WERI-Rb-1 (cell line): ENCODE measurements at places on chromosomes 7 and 10.

DNA sequence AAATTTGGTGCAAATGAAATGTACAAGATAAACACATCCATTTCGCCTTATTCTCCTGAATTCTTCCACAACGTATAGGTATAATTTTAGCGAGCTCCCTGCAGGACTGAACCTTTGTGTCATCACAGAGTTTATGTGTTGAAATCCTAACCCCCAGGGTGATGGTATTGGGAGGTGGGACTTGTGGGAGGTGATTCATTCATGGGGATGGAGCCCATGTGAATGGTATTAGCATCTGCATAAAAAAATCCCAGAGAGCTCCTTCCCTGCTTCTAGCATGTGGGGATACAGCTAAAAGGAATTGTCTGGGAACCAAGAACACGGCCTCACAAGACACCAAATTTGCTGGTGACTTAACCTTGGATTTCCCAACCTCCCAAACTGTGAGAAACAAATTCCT is 741.4 kb upstream of the VSTM2A start:
- no peak for DNase-seq

- DNase-seq = no peak
These were observed 221.3 kb upstream of the CSTF2T start for GRCh38 chr10:51920672-51921071.

DNA sequence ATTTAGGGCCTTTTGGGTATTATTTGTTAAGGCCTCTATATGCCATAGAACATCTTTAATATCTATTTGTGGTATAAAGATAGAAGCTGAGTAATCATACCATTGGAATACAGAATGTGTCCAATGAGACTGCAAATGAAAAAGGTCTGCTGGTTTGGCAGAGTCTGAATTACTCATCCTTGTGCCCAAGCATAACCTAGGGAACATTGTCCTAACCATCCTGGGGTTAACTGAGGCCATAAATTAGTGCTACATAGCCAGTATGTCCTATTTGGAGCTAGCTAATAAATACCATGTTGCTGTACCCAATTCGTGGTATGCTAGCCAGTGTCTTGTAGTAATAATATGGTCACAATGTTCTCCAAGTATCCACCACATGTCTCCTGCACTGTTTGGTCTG is 117.1 kb downstream of the ANKRD26 start:
- no peak for DNase-seq

GRCh38 chr7:140304191-140304799 is 94.0 kb downstream of the SLC37A3 start:
- DNase-seq = peak; percentile 20

- DNase-seq = no peak
These were observed 1314.2 kb upstream of the LRRTM3 start for GRCh38 chr10:65611592-65611991.

- no peak for DNase-seq
These were observed 59.8 kb upstream of the PTN start for GRCh38 chr7:137403353-137403695.

DNA sequence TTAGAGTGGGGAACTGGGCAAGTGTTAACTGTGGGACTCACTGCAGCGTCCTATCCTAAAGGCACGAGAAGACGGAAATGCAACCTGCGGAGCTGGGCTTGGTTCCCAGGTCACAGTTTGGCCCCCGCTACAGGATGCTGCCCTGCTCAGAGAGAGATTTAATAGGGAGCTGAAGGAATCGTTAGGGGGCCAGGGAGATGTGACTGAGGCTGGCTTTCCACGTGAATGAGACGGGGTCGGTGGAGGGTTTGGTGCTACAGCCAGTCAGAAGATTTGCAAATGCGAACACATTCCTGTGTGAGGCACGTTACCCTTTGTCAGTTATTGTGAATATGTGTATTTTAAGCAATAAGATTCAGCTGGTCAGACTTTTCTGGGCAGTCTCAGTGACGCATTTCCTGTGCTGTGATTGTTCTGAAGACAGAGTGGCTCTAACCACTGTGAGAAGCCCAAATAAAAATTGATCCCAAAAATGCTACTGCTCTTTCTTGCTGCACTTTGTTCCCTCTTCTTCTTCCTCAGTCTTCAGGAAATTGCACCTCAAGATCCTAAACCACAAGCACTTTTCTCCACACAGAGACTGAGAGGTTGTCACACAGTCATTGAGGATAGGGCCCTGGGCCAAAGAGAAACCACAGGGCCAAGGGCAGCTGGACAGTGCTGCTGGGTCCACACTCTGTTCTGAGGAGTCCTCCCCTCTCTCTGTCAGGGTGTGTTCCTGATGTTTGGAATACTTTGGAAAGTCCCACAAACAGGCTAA is 21.2 kb downstream of the CYP17A1 start:
- no peak for DNase-seq

DNA sequence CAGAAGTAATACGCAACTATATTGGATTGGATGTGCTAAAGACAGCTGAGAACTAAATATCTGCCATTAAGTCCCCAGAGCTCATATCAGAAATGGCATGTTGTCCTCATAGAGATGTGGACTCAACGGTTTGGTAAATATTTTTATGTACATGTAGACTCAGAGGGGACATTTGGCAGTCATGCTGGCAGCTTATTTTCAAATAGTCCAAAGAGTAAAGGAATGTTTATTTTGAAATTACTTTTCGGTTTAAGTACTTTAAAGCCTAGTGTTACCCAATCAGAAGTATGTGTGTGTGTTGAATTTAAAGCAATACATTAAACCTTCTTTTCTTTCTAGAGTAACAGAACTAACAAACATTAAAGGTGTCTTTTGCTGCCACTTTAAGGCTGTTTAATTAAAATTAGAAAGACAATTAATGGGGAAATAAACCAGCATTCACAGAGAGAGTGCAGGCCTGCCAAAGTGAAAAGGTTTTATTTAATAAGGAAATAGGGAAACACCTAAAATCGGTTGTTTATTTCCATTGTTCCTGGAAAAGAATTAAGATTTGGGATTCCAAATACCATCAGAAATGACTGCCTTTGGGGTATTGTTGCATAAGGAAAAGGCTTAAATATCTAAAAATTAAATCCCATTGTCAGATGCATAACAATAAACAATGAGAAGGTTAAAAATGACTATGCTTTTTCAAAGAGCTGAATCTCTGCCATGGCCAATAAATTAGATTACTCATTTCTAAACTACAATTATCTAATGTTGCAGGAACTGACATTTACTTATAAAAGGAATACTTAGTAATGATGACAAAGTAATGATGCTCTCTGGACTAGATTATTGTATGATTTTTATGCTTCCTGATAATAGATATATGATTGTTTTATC is 113.4 kb upstream of the AHR start:
- no peak for DNase-seq

- DNase-seq = no peak
These were observed 87.2 kb downstream of the TWIST1 start for GRCh38 chr7:19030281-19030680.

DNA sequence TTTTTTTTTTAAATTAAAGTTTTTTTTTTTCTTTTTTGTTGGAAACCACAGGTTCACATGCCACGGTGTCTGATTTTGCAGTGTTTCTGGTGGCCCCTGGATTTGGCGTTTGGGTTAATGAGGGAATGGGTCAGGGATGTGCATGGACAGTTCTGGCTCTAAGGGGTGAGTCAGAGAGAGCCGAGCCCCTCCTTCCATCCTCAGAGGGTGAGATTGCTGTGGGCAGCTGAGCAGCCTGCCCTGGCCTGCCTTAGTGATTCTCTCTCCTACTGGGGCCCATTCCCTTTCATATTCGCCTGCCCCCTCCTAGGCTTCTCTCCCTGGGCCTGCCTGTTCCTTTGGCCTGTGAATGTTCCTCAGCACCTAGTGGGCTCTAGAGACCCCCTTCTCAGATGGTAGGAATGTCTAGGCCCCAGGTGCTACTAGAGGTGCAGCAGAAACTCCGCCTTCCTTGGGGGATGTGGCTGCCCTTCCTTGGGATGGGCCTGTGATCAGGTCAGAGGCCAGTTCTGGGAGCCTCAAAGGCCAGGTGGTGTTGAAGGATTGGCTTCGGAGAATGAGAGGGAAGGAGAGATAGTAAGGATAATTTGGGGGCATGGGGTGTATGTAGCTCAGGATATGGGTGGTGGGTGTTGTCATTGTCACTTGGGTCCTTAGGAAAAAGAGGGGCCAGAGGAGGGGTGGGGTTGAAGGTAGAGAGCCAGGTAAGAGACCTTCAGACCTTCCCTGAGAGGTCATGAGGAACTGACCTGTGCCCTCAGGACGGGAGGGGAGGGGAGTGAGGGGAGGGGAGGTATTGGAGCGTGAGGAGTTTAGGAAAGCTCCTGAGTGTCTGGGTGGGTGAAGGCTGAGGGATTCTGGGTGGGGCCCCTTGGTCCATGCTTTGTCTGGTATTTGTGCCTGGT is 19.8 kb downstream of the TSPAN14 start:
- no peak for DNase-seq

DNA sequence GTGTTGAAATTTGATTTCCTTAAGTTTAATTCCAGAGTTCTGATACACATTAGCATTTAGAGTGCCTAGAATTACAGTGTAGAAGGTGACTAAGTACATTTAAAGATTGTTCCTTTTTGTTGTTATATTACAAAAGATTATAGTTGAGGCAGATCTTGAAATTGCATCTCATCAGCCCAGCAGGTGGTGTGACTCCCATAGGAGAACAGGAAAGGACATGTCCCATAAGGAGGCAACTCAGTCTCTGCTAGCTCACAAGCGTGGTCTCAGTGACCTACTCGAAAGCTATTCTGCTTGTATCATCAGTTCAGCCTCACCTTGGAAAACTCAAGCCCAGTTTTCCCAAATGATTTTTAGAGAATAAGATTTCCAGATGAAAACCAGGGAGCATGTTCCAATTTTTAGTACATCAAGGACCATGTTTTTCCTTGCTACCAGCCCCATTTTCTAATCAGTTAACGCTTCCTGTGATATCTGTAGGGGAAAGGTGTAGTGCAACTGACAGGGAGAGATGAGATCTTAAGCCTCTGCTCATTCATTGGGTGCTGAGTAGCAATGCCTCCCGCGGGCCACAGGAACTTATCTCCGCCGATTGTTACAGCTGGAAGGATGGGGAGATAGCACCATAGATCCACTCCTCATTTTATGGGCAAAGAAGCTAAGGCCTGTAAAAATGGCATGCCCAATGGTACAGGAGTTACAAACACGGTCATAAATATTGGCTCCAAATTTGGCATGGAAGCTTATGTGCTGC is 1.1 kb upstream of the GNAI1 start:
- no peak for DNase-seq

GRCh38 chr7:69670701-69671100 is 72.4 kb downstream of the AUTS2 start:
- no peak for DNase-seq

DNA sequence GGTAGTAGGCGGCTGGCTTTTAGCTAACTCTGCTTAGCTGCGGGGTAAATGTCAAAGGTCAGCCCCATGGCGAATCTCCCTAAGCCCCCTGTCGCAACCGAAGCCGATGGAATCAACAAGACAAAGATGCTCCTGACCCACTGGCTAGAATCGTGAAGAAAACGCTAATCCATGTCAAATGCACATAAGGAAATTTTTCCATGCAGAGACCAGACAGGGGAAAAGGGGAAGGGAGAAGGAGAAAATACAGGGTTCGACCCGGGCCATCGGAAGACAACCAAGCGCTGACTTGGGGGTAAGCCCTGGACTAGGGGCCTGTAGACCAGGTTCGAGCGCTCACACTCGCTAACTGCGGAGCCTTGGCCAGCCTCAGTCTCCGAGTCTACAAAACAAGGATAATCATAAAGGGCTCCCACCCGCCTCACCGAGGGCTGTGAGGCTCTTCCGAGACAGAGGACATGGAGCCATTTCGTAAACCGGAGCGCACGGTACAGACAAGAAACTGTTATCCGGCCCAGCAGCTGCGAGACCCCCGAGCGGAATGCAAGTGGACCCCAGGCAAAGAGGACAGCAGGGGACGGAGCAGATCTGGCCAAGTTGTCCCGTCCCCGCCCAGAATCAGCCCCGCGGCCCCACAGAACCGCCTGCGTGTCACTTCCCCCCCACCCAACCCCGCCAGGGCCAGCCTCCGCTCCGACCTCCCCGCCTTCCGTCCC is 507 bp downstream of the SAR1A start:
- no peak for DNase-seq

DNA sequence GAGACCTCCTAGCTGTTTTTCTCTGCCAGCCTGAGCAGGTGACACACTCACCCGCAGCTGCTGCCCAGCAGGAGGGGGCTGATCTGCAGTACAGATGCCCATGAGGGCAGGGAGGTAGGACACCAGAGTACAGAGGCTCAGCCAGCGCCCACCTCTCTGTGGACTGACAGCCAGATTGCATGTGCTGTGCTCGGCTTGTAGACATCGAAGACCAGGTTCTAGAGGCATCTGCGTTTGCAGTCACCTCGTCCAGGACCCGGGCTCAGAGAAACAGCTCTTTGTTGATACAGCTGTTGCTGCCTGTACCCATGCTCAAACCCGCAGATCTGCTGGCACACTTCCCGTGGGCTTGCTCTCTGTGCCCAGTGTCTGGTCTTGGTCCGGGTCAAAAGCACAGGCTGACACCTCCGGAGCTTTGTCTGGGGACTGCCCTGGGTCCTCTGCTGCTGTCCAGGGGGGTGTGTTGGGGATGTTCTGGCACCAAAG is 224.7 kb downstream of the GLRX3 start:
- DNase-seq = no peak

DNA sequence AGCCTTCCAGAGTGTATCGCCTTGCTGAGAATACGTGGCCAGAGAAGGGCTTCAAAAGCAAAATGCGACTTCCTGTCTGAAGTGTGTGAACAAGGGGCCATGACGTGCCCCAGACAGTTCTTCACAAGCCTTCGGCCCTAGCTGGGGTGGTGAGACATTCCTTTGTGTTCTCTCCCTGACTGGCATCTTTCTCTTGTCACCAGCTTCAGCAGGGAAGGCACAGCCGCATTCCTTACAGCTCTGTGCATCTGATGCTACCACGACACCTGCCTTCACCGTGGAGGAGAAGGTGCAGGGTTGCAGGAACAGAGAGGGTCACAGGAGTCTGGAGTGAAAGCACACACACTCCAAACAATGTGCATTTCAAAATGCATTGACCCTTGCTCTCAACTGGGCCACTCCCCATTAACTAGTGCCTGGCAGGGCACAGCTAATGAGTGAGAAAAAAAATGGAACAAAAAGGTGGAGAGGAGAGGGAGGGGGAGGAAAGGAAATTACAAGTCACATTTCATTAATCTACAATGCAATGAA is 93.4 kb downstream of the GPR26 start:
- no peak for DNase-seq

DNA sequence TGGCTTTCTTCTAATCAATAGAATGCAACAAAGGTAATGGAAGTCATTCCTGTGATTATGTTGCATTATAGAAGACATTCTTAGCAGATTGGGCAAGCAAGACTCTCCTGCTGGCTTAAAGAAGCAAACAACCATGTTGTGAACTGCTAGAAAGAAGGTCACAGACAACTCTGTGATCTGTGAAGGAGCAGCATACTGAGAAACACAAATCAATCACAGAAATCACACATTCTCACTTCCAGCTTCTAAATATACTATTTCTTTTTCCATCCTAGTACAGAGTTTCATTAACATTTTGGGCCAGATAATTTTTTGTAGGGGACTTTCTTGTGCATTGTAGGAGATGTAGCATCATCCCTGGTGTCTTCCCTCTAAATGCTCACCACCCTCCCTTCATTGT is 28.0 kb upstream of the PALS2 start:
- DNase-seq = no peak

- DNase-seq = no peak
These were observed 543.2 kb downstream of the PTPRN2 start for GRCh38 chr7:158044482-158044823.
